ENCODE measurements at places on chromosomes 6 and 20.

DNA sequence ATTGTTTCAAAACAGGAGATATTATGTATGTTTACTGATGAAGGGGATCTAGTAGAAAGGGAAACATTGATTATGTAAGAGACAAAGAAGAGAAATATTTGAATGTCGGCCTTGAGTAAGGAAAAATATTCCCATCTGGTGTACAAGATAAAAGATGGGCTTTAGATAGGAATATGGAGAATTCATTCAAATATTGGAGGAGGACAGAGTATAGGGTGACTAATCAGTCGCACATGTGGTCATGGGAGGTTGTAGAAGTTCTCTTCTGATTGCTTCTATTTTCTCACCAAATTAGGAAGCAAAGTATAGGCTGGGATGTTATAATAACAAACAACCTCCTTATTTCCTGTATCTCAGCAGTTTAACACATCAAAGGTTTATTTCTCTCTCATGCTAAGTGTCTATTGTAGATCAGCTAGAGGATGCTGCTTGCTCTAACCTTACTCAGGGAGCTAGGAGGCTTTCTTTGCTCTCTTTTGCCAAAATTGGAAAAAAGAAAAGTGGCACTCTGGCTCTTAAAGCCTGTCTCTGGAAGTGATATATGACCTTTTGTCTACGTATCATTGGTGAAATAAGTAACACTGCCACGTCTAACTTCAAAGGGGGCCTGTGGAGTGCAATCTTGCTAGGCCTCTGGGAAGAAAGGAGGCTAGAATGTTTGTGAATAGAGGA is 1.2 kb upstream of the HDDC2 start:
- no peak for DNase-seq

DNA sequence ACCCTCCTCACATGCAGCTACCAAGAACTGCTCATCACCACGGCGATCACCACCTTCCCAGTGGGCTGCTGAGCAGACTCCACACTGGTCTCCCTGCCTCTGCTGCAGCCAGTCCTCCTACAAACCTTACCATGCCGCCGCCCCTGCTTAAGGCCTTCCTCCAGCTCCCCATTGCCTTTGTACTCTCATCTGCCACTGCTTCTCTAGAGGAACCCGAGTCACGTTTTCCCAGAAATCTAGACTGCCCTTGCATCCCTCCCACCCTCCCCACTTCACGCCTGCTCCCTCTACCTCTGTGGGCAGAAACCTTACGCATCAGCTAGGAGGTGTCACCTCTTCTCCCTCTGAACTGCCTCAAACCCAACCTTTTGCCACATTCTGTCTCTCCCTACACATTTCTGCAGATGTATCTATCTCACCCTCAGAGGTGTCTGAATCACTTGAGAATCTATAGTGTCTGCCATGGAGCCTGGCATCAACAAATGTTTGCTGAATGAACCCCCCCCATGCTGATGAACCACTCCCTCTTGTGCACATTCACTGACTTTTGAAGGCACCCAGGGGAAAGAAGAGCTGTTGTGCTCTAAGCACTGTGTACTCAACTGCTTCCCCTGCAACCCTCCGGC is 4.3 kb downstream of the E2F1 start:
- DNase-seq = no peak

- no peak for DNase-seq
These were observed 41.7 kb downstream of the BCKDHB start for GRCh38 chr6:80148220-80148619.

DNA sequence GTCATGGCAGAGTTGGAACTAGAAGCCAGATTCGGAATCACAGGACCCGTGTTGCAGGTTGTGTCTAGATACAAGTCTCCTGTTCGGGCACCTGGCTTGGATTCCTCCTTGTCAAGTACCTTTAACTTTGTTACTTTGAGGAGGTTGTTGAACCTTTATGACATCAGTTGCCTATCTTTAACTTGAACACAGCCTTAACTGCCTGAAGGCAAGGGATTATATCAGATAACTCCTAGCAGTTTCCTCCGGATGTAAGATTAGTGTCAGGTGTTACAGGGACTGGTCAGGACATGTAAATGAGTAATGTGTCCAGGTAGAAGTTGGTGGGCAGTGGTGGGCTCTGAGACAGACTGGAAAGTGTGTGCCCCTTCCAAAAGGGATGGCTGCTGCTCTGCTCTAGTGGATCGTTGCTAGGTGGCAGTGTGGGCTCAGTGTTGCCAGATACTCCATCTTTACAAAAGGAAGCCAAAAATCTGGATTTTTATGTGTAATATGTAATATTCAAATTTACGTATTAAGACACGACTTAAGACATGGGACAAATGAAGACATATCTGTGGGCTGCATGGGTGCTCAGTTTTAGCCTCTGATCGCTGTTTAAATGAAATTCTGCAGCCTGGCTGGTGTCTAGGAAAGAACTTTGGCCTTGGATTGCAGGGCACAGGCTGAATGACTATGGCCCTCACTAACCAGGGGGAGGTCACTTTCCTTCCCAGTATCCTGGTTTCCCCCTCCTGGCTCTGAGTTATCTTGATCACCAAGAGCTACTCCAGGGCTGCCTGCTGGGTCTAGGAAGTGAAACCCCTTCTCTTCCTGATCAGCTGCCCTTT is 27.1 kb downstream of the CHMP4B start:
- DNase-seq = no peak

DNA sequence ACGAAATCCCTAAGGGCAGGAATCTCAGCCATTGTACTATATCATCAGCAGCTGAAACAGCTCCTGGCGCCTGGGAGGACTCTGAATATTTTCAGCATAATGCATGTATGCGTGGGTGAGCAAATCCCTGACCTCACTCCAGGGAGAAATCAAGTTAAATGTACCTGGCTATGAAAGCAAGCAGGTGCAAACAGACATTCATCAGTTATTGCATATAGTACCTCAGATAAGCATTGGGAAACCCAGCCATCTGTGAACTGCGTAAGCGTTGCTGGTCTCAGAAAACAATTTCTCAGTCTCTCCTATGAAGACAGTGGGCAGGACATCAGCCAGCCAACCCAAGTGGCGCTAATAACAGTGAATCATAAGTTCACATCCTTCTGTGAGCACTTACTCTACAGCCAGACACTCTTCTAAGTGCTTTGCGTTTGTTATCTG is 622.6 kb downstream of the EPM2A start:
- DNase-seq = no peak

DNA sequence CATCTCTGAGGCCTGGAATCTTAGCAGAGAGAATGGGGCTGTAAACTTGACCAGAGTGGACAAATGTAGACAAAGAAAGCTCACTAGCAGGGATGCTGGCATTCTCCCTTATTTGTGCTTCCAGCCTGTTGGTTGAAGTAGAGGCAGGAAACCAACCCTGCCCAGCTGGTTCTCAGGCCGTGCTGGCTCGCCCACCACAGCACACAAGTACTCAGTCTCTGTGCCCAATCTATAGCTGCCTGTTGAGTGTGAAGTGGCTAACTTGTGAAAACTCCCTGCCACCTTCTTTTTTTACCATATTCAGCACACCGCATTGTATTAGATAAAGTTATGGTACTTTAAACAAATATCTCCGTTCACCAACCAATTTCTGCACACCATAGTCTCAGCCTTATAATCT is 37.3 kb downstream of the HDDC2 start:
- no peak for DNase-seq

GRCh38 chr20:6654513-6655252 is 112.8 kb upstream of the BMP2 start:
- no peak for DNase-seq

- DNase-seq = peak; percentile 68
These were observed 605 bp upstream of the PPP1R16B start for GRCh38 chr20:38804682-38805501.

GRCh38 chr6:164379795-164380194 is 929.6 kb downstream of the C6orf118 start:
- DNase-seq = no peak

GRCh38 chr6:154840363-154840762 is 107.1 kb downstream of the SCAF8 start:
- DNase-seq = no peak

DNA sequence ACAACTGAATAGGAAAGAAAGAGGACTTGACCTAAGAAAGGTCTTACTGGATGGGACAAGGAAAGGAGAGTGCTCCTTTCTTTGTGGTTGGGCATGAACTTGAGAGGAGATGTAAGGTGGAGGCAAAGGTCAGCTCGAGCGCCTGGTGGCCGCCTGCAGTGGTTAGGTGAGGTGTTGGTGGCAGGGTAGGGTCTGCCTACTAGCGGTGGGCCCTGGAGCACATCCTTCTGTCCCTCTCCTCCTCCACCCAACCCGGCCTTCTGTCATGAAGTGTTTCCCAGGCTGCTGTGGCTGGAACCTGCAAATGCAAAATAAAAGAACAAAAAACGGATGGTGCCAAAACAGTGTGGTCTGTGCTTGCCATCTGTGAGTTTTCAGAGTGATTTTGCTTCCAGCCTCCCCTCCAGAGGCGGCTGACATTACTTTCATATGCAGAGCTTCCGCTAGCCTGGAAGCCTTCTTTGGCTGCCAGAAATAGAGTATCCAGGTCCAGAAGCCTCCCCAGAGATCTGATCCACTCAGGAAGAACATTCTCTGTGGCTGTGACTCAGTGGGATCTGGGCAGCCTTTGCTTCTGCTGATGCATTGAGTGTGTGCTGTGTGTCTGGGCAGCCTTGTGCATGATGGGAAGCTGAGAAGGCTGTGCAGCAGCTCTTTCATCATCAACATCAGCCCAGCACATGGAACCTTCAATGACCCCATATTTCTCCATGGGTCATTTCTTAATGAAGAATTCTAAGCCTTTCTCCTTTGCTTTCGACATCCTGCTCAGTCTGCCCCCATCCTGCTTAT is 79.8 kb upstream of the FAM184A start:
- no peak for DNase-seq

DNA sequence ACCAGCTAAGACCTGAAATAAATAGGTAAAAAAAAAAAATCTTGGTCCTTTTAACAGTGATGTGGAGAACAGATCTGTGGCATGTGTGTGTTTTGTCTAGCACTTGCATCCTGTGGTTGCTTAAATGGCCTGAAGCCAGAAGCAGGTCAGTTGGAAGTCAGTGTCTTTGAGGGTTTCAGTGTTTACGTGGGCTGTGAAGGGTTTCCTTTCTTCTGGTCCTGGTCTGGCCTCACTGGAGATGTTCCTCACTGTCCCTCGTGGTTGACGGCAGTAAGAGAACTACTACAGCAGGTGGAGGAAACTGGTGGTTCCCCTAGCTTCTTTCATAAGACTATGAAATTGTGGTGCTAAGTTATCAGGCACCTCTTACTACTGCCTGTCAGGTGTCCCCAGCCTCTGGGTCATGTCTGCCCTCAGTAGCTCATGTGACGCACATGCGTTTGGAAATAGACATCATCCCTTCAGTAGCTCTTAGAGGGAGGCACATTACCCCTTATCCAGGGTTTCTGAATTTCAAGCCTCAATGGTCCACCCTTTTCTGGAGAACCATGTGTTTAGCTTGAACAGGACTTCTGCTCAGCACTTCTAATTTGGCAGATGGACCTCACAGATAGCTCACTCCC is 59.4 kb upstream of the SCP2D1 start:
- no peak for DNase-seq

GRCh38 chr6:156485150-156485549 is 292.0 kb upstream of the ARID1B start:
- no peak for DNase-seq

DNA sequence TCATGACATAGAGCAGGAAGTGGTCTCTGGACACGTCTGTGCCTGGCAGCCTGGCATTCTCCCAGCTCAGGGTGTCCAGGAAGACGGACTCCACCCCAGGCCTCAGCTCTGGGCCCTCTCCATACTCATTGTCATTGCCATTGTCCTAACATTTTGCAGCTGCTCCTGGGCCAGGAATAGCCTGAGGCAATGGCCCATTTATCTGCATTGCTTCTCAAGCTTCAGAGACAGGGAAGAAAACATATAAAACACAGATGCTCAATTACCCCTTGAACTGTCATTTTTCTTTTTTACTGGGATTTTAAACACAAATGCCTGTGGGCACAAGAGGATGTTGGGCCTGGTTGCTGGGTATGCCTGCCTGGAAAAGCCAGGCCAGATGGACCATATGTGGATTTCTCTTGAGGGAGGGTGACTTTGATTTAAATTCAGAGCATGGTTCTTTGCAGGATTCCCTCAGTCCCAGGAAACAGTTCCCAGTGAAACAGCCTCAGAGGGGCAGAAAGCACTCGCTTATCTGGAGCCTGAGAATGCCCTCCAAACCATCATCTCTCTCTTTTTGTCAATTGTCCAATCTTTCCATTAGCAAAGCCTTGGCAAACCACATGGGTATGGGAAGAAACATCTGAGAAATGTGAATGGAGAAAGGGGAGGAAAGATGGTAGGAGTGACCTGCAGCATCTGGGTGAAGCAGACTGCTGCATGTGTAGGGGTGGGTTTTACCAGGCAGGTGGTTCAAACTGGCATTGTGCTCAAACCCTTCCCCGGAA is 17.9 kb downstream of the LAMP5 start:
- no peak for DNase-seq

DNA sequence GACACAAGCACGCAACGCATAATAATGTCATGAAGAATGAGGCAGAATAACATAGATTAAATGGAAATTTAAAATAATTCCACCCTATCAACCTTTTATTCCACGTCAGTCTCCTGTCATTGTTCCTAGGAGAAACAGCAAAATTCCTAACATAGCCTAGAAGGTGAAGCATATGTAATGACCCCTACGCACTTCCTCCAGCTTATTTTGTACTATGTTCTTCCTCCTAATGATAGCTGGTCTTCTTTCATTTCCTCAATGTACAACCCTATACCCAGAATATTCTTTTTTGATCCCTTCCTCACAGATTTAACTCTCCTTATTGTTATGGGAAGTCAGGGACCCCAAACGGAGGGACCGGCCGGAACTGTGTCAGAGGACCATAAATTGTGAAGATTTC is 122.0 kb upstream of the CARMIL1 start:
- no peak for DNase-seq

- DNase-seq = no peak
These were observed 6.3 kb upstream of the ZKSCAN8 start for GRCh38 chr6:28135393-28135792.

DNA sequence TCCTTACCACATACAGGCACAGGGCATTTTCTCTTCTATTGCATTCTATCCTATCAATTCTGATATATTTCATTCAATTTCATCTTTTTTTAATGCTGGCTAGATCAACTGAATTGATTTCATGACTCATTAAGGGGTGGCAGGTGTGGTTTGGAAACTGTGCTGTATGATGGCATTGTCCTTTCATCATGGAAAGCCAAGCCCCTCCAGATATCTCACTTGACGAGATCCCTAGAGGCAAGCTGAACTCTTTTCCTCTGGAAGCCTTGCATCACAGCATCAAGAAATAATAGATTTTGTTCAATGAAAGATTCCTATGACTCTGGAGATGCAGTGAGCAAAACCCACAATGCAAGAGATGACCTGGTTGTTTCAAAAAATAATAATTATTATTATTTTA is 401.2 kb downstream of the PREX1 start:
- DNase-seq = no peak

- no peak for DNase-seq
These were observed 117.0 kb downstream of the HIVEP2 start for GRCh38 chr6:142827991-142828390.

All from effector CD8-positive, alpha-beta T cell (primary cell).